Anterior cingulate cortex (tissue), 58 donors: ENCODE measurements at places on chromosomes 4 and X.

- no peak for DNase-seq
Observed at GRCh38 chr4:185394568-185395237, 1.0 kb downstream of the LRP2BP start.

GRCh38 chr4:154566639-154567204 is 3.9 kb downstream of the FGB start:
- no peak for DNase-seq

GRCh38 chr4:98394134-98394533 is 132.9 kb downstream of the RAP1GDS1 start:
- no peak for DNase-seq

DNA sequence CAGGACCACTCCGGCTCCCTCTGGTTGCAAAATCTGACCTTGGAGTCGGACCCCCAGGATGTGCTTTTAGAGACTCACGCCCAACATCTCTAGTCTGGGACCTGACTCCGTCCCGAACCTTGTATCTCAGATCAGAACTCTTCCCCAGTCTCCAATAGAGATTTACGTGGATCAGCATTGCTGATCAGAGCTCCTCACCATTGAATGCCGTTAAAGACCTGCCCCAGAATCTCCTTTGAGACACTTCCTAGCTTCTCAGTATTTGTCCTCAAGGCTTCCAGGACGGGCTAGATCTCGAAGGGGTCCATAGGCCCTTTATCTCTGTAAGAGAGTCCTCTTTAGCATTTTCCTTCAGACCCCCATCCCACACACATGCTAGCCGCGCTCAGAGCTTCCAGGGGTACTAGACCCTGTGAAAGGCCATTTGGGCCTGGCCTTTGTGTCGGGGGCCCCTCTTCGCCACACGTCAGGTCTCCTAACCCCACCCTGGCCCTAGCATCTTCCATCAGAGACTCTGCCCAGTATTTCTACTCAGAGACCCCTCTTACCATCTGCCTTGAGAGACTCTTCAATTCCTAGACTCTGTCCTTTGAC is 662 bp downstream of the UBA1 start:
- DNase-seq, result peak; percentile 29

- DNase-seq, result no peak
Observed at GRCh38 chrX:83819304-83819703, 41.6 kb upstream of the CYLC1 start.

DNA sequence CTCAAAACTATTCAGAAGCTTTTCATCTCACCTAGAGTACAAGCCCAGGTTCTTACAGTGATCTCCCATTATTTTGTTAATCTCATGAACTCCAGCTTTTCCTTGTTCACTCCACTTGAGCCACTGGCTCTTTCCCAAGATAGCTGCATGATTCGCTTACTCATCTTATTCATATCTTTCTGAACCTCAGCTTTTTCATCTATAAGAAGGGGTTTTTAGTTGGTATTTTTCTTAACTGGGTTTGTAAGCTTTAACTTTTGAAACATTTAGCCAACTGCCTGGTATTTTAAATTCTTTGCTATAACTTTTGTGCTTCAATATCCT is 24.0 kb downstream of the GIMD1 start:
- DNase-seq, result no peak

DNA sequence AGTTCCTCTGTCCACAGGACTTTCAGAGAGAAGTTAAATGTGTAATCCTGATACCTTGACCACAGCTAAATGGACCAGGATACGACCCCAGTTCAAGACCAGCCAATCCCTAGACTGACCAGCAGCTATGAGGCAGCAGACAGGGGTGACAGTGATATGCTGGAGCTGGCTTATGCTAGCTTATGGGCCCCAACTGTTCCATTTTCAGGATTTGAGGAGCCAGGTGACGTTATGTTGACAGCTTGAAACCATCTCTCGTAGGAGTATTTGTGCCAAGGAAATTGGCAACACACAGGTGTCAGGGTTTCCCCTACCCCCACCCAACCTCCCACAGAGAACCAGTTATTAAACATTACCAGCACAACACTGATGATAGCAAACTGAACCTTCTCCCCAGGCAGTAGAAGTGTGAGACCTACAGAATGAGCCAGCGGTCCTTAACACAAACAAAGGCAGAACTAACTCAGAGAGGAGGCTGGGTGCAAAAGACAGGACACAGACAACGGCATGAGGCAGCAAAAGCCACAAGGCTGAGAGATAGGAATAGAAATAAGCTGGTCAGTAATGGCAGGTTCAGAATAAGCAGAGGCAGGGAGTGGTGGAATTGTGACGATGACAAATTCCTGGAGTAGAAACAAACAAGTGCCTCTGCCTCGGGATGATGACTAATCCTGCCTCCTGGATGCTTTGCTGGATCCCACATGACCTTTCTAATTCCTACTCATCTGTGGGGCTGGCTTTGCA is 85.6 kb upstream of the CPEB2 start:
- DNase-seq, result no peak

DNA sequence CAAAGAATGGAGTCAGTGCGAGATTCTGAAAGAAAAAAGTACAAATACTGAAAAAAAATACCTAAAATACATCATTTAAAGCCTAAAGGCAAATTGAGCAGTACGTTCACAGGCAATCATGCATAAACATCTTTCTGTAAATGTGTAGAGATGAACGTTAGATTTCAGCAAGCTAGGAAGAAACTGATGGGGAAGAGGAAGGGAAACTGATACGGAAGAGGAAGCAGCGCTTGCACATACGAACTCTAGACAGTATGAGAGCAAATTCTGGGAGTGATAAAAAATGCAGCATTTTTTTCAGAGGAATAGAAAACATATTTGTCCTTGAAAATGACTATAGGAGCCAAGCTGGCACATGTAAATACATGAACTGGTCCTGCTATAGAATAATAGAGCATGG is 9.4 kb downstream of the ANKRD50 start:
- no peak for DNase-seq

GRCh38 chr4:69909195-69909594 is 21.7 kb upstream of the CSN1S1 start:
- DNase-seq, result no peak

GRCh38 chr4:120694973-120695372 is 227.6 kb downstream of the PRDM5 start:
- no peak for DNase-seq

DNA sequence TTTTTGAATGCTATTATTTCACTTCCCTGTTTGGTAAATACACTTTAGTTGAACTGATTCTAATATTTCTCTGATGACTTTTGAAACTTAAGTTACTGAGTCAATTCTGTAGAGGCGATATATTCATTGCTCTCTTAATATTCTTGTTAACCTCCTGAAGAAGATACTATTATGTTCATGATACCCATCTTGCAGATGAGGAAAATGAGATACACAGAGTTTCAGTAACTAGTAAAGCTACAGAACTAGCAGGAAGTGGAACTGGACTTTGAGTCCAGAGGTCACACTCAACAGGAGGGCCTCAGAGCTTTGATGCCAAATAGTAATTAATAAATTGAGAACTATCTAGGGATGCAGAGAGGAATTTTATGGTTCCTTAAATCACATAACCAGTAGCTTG is 70.0 kb downstream of the PCDH7 start:
- DNase-seq, result no peak

DNA sequence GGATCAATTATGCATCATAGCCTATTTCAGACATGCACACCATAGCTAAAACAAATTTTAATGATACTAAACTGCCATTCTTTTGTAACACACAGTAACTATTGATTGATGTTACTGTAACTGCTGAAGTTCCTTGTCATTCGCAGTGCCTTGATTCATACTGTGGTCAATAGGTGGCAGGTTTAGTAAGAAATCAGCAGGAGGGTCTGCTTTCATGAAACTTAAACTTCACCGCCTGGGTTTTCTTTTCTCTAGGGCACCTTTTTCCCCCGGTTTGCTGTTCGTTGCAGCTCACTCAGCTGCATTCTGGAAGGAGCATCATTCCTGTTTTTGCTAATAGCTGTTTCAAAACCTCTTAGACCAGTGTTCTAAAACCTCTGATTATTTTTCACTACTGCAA is 88.1 kb downstream of the RPA4 start:
- DNase-seq, result no peak

GRCh38 chrX:71638409-71638808 is 20.1 kb upstream of the CXCR3 start:
- no peak for DNase-seq

- DNase-seq, result no peak
Observed at GRCh38 chr4:66564901-66565651, 894.8 kb upstream of the EPHA5 start.

DNA sequence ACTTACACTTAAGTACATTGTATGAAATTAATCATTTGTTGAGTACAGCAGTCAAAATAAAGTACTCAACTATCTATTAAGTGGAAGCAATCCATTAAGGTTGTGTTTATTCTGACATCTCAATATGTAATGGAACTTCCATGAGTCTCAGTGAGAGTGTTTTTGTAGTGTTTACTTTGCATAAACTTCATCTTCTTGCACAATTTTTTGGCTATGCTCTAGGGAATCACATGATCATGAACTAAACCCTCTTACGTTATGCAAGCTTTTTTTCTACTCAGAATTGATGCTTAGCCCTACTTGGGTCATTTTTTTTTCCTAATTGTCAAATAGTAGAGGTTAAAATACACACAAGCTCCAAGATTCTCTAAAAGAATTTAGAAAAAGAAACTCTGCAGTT is 21.1 kb upstream of the PIGA start:
- DNase-seq, result no peak

DNA sequence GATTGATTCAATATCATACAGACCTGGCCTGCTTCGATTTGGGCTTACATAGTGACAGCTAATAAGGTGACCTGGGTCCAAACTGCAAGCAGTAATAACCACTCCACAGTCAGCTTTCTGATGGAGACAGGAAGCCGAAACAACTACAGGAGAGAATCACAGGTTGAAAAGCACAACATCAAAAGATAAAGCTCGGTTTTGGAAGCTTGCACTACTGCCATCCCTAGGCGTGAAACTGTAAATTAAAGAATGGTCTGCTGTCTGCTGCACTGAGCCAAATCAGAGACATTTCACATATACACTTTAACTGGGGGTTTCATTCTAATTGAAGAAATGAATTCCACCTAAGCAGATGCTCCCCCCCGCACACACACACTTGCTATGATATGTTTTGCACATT is 116.3 kb downstream of the DHX15 start:
- no peak for DNase-seq

DNA sequence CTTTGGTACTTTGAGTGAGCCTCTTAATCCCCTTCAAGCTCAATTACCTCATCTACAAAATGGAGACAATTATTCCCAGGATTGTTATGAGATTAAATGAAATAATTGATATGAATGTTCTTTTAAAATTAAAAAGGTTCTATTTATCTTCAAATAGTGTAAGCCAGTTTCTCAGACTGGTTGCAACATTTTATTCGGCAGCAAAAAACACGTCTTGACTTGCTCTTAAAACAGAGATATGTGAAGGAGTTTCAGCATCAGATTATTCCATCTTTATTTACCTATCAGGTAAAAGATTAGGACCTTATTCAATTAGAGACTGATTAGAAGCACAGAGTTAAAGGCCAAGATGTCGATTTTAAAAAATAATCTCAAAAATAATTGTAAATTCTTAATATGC is 10.5 kb downstream of the NDNF start:
- DNase-seq, result no peak

DNA sequence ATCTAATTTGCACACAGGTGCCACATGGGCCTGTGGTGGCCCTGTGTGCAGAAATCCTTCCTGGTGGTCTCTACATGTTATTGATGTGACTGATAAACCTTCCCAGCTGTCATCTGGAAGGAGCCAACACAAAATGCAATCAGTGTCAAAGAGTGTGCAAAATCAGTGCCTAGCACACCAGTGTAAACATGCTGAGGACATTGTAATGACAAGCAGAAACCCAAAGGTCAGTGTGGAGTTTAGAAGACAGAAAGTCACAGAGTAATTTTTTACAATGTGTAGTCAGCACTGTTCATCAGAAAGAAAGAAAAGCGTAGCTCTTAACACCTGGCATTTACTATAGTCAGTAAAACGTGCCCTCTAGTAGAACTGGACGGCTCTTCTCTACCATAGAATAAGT is 50.3 kb downstream of the PHKA2 start:
- no peak for DNase-seq

GRCh38 chrX:71652405-71652804 is 14.9 kb upstream of the LOC101059915 start:
- DNase-seq, result no peak

DNA sequence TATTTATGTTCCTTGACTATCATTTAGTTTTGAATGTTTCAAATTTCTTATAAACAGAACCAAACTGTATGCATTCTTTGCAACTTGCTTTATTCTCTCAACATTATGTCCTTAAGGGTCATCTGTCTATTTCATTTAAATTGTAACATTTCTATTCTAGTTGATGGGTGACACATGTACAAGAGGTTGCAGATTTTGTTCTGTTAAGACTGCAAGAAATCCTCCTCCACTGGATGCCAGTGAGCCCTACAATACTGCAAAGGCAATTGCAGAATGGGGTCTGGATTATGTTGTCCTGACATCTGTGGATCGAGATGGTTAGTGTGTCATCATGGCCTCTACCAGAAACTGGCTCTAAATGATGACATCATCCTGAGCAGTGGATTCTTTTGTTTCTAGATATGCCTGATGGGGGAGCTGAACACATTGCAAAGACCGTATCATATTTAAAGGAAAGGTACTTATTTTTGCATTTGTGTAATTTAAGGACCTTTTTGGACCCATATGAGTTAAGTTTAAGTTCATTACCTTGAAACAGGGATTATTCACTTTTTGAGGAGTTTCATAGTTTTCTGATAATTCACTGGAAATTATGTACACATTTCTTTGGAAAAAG is 6.1 kb downstream of the LIAS start:
- no peak for DNase-seq

- no peak for DNase-seq
Observed at GRCh38 chr4:183175631-183176232, 76.7 kb downstream of the WWC2 start.

DNA sequence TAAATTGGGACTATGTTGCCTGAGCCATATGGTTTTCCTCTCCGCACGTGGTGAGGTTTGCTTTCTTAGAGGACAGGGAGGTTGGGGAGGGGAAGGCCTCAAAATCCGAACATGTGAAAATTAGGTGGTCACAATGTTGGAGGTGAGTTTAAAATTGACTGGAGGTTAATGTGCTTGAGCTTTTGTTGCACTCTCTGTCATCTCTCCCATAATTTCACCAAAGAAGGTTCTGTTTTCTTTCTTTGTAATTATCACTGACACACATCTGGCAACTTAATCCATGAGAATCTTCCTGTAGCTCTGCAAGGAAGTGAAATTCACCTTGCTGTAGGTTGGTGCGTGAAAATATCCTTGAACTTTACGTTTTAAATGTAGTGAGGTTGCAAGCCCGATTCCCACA is 225.5 kb downstream of the PDGFC start:
- no peak for DNase-seq

- no peak for DNase-seq
Observed at GRCh38 chr4:110970642-110971041, 347.8 kb upstream of the PITX2 start.

GRCh38 chr4:176230836-176231235 is 35.5 kb upstream of the SPATA4 start:
- no peak for DNase-seq

DNA sequence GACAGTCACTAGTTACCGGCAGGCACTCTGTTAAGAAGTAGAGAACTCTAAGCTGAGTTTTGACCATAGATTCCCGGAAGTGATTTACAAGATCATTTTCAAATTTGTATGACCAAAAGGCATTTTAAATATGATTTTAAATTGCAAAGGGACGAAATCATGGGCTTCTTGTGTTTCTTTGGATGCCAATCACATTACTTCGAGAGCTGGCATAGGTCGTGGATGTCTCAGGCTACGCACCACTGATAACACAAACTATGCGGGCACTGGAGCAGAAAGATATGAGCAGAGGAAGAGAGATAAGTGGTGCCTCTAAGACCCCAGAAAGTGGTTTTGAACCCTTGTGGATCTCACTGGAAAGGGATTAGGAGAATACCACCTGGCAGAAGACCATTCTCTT is 294.2 kb upstream of the FTHL17 start:
- DNase-seq, result no peak
